ENCODE measurements at places on chromosomes 5 and 9. TPM values are rescaled to one million over a fixed set of nuclear protein-coding genes. Genes with fewer than 3 reads are reported as not detected.
A peak's percentile ranks its signal among the peaks of the same experiment; 100 is the strongest.

GRCh38 chr9:101727612-101728524 lies 10.6 kb downstream of the GRIN3A start:
- no peak for DNase-seq

DNA sequence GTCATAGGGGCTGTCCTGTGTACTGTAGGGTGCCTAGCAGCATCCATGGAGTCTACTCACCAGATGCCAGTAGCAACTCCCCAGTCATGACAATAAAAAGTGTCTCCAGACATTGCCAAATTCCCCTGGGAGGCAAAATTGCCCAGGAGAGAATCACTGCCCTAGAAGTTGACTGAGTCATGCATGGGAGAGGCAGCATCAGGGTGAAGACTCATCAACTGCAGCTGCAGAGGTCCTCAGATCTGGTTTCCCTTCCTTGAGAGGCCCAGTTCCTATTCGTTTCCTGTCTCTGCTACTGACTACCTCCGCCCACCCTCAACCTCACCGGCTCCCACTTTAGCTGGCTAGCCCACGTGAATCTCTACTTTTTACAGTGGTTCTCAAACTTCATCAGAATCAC lies 88.6 kb upstream of the AGXT2 start:
- no peak for DNase-seq

DNA sequence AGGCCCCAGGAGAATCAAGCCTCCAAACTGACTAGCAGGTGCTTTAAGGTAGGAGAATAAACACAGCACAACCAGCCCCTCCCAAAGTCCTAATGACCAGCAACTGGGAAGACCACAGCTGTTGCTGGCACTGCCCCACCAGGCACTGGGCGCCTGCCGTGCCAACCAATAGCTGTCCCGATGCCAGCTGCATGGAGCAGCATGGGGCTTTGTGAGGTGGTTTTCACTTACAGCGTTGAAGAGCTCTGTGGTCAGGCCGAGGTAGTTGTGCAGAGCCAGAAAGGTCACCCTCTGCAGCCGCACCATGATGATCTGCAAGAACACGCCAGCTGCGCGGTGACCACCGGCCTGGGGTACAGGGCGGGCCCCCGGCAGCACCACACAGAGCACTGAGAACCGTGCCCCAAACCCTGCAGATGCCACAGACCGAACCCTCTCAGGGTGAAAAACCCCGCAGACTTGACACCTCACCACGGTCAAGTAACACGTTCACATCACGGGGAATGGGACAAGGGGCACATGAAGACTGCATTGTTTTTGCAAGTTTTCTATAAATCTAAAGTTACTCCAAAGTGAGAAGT lies 28.7 kb downstream of the PNPLA7 start:
- no peak for DNase-seq

DNA sequence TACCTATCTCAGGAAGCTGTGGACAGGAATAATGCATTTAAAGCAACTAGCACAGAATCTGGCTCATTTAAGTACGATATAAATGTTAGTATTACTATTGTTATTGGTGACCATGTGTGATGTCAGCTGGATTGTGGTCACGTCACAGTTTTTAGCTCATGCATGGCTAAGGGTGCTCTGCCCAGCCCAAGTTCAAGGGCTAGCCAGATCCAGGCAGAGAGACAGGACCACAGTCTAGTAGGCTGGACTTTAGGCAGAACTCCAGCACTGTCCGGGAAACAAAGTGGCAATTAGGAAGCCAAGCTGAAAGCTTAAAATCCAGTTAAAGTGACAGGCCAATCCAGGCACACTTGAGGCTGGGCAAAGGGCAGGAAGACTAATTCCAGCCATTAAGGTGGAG lies 273.6 kb downstream of the ADAMTSL1 start:
- no peak for DNase-seq

DNA sequence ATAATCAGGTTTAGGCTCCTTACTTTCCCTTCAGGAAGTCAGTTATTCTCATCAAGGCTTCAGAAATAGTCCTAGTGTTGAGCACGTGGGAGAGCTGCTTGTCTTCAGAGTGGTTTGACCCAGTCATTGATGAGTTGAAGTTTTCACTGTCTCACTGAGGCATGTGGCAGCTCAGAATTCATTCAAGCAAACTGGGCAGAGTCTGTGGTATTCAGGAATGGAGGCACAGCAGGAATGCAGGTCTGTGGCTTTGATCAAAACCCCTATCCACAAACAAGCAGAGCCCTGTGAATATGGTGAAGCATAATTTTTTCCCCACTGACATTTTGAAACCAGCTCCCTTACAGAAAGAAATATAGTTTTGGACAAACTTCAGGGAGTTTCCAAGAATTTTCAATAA lies 207.3 kb downstream of the CD180 start:
- DNase-seq, result no peak

- DNase-seq, result no peak
Observed at GRCh38 chr5:115184770-115185169, 15.1 kb upstream of the TRIM36 start.

GRCh38 chr9:91740701-91741100 lies 209.3 kb downstream of the ROR2 start:
- peak; percentile 76 for DNase-seq

- no peak for DNase-seq
Observed at GRCh38 chr5:45533663-45534062, 162.5 kb downstream of the HCN1 start.

GRCh38 chr9:65449423-65449822 lies 164.4 kb upstream of the FOXD4L5 start:
- DNase-seq, result no peak

- DNase-seq, result no peak
Observed at GRCh38 chr5:128353441-128354107, 184.5 kb downstream of the FBN2 start.

- no peak for DNase-seq
Observed at GRCh38 chr9:128372188-128372641, 1.0 kb downstream of the URM1 start.

DNA sequence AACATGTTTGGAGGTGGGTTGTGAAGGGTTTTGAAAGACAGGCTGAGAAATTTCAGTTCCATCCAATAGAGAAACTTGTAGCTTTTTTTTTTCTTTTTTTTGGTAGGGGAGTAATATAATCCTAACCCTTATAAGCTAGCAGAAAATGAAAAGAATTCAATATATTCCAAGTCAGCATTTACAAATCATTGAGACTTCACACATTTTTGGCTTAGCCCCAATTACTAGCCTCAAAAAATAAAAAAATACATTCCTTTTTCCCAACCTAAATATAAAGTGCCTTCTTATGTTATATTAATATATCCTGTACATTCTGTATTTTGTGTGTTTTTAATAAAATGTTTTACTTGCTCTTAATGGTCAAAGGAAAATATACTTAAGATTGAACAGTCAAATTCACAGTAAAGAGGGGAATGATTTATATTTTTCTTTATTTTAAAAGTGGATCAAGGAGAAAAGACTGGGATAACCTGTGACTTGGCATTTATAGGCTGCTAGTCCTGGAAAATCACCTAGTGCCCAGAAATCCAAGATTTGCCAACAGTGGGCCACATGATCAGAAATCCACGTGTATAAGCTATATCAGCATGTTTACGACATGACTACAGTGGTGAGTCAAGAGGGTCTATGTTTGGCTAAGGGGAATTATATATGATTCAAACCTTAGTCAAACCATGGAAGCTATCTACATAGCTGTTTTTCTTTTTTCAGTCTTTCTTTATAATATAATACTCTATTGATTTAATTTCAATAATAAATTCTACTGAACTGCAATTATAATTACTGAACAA lies 14.5 kb downstream of the HACD4 start:
- no peak for DNase-seq

GRCh38 chr5:147169399-147169798 lies 65.4 kb upstream of the STK32A start:
- no peak for DNase-seq

DNA sequence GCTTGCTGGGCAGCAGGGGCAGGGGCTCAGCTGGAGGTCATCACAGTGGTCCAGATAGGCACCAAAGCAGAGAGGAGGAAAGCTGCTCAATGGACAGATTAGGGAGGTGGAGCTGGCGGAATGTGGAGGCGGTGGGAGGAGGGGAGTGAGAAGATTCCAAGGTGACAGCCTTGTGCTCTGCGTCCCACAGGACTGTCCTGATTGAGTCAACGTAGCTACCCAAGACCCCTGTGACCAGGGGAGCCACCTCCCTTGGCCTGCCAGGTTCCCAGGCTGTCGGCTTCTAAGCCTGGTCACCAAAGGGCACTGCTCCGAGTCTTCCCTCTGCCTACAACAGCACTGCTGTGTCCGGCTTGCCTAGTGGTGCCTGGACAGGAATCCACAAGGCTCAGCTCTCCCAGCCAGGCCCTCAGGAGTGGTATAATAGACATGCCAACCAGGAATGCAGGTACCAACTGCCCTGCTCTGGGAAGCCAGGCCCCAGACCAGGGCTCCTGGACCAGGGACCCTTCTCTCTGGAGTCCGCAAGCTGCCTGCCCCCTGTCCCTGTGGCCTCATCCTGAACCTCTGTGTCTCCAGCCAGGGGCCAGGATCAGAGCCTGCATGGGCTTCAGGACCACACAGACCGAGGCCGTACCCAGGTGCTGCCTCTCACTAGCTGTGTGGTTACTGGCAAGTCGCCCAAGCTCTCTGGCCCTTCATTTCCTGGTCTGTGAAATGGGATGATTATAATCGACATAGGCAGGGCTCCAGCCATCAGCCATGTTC lies 67.9 kb downstream of the STK10 start:
- DNase-seq, result no peak

- DNase-seq, result peak; percentile 30
Observed at GRCh38 chr5:172624083-172624995, 16.7 kb upstream of the NEURL1B start.

DNA sequence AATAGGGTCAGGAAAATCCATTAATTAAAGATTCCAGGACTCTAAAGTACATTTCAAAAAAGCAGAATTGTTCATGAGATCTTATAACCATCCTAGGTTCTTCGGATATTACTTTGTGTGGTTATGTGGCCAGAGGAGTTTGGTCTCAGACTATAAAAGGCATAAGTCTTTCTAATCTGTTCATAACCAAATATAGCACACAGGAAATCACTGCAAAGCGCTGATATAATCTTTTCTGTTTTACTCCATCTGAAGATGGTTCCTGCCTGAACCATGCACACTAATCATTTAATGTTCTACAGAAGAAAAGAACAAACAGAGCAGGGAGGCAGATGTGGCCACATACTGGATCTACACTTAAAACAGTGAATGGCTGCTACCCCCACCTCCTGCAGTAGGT lies 182.8 kb downstream of the SEMA5A start:
- DNase-seq, result no peak

GRCh38 chr9:109588415-109588814 lies 90.3 kb upstream of the PTPN3 start:
- DNase-seq, result no peak

DNA sequence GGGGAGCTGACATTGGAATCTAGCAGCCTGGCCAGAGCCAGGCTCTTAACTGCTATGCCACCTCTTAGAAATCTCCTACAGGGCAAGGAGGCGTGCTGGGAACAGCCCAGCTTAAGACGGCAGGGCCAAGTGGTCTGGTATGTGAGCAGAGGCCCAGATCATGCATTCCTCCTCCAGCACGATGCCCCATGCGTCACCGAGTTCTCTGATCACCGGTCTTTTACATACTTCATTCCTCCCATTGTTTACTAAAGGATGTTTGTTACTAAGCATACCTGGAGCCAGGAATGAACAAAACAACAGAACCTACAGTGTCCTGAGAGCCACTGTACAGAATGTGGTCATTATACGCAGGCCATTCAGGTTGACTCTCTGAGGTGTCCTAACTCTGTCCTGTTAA lies 73.8 kb downstream of the TRIO start:
- DNase-seq, result no peak

GRCh38 chr5:10975945-10976344 lies 214.9 kb upstream of the DAP start:
- DNase-seq, result no peak

- DNase-seq, result no peak
Observed at GRCh38 chr5:159448-160172, 31.7 kb upstream of the LRRC14B start.

GRCh38 chr5:95799191-95799835 lies 23.2 kb downstream of the GLRX start:
- no peak for DNase-seq

Gene CATSPER3
- 0.51 TPM for total RNA-seq

Gene LCN1
- 2.3 TPM for total RNA-seq

Gene IL3
- not detected for total RNA-seq

Gene PLCXD3
- total RNA-seq, result 36.8 TPM

Gene CDC25C
- not detected for total RNA-seq

Gene SPATA31E1
- not detected for total RNA-seq

Gene LAMC3
- total RNA-seq, result 5.7 TPM

Data from ovary (tissue), 10 donors.